ENCODE measurements at places on chromosomes 1 and 21. TPM values are rescaled to one million over a fixed set of nuclear protein-coding genes. Genes with fewer than 3 reads are reported as not detected.

Gene VWA1
- total RNA-seq, result 29.4 TPM

Gene SLC9C2
- 0.12 TPM for total RNA-seq

Gene TNNT2
- 3.9 TPM for total RNA-seq

Gene PERM1
- not detected for total RNA-seq

Gene PRAMEF13
- not detected for total RNA-seq

Gene APOBEC4
- total RNA-seq, result not detected

Gene SYCP1
- total RNA-seq, result not detected
